Spinal cord (tissue), 10 donors: ENCODE measurements at places on chromosomes 1 and 21. TPM values are rescaled to one million over a fixed set of nuclear protein-coding genes. Genes with fewer than 3 reads are reported as not detected.

DNA sequence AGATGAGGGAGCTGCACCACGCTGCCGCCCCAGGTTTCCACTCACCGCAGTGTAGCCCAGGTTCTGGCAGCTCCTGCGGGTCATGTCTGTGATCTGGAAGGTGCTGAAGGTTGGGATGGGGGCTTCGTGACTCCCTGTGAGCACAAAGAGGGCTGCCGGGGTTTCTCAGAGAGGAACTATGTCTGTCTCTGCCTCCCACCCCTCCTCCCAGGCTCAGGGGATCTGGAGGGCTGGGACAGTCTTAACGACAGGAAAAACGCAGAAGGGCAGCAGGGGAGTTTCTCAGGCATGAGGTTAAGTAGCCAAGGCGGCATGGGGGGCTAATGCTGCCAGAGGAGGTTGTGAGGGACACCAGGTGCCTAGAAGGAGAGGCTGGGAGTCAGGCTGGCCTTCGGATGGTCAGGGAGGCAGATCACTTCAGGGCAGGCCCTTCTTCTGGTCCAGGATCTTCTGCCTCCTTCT, 656 bp downstream of the SH2D2A start:
- H3K4me3 ChIP-seq = no peak overlapping the region
- no peak for DNase-seq
- peaks cover 13% of the 10 kb centered on the region for H3K27me3 ChIP-seq
- H3K27ac ChIP-seq = no peak overlapping the region
- H3K36me3 ChIP-seq = no peaks in the 10 kb centered on the region

The SPRR5 gene
- not detected for total RNA-seq

DNA sequence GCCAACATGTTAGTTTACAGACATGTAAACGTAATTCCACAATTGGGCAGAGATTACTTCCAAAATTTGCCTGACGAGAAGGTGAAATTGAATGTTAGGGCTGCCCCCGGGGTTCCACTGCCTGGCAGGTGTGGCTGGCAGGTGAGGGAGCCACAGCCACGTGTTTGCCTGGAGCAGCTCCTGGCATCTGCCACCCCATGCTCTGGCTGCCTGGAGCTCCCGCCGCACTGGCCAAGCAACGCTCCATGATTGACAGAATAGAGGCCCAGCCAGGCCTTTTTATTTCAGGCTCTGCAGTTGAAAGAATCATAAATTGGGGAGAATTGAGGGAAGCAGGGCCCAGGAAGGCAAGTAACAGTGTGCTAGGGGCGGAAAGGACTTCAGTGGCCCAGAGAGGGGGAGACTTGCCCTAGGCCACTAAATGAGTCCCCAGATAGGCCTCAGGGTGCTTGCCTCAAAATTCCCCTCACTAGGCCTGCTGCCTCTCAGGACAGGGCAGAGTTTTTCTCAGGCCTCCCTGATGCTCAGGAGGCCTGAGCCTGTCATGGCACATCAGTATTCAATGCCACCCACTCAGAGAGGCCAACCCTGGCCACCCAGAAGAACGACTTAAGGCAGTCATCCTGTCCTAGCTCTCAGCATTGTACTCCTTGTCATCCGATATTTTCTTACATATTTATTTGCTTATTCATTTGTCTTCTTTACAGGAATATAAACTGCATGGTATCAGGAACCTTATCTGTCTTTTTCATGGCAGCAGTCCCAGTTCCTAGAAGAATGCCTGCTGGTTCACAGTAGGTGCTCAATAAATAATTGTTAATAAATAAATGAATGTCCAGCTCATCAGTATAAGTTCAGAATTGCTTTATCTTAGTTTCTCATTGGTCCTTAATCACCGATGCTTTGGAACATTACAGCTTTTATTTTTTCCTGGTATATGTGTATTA, 16.6 kb upstream of the S1PR1 start:
- no peaks in the 10 kb centered on the region for H3K36me3 ChIP-seq
- DNase-seq = no peak
- no peaks in the 10 kb centered on the region for H3K4me1 ChIP-seq
- no peaks in the 10 kb centered on the region for H3K27me3 ChIP-seq
- no peak overlapping the region for H3K4me3 ChIP-seq

DNA sequence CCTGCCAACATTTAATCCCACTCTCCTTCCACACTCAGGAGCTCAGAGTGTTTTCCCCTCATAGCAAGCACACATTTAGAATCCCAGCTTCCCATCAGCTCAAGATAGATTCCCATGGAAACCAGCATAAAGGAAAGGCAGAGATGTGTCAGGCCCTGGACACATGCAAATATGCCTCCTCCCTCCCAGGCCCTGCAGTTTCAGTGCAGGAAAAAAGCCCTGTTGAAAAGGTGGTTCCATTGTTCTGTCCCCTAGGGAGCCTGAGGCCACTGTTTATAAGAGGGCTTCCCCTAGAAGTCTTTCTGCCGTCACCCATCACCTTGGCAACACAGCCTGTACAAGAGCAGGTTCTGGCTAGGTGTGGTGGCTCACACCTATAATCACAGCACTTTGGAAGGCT, 3.6 kb downstream of the CACNA1S start:
- H3K4me3 ChIP-seq = no peak overlapping the region
- no peaks in the 10 kb centered on the region for H3K36me3 ChIP-seq
- DNase-seq = peak; percentile 79
- peak overlapping the region; percentile 2 for H3K27ac ChIP-seq

DNA sequence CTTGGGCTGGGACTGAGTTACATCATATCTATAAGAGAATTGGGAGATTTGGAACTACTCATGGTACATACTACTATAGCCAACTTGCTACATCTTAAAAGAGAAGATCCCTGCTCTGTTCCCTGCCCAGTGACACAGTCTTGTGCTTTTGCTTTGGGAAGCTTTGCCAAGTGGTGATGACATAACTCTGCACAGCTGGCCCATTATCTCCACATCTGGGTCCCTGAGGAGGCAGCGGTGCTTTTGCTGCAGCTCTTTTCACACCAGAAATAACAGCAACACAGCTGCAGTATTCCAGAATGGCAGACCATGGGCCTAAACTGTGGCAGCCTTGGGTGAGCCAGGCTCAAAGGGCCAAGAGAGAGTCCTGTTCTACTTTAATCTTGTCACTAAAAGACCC, 296.0 kb downstream of the HHAT start:
- no peaks in the 10 kb centered on the region for H3K36me3 ChIP-seq
- no peak overlapping the region for H3K4me3 ChIP-seq
- H3K4me1 ChIP-seq = no peaks in the 10 kb centered on the region

DNA sequence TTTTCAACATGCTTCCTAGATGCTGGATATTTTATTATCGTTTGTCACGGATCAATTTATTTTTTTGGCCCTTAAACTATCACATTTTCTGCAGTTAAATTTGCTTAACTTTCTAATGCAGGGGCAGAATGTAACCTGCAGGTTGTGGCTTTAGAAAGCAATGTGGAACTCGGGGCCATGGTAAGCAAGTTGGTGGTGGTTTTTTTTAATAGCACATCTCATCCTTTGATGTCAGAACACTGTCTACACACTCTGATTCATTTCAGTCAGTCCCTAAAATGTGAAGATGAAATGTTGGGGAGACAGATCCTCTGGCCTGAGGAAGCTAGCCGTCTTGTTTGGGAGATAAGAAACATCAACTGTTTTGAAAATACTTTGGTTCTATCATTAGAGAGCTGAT, 89.5 kb downstream of the GALNT2 start:
- peaks cover 45% of the 10 kb centered on the region for H3K4me1 ChIP-seq
- H3K4me3 ChIP-seq = no peak overlapping the region
- H3K27me3 ChIP-seq = no peaks in the 10 kb centered on the region
